ENCODE measurements at places on chromosomes 1 and 21.

DNA sequence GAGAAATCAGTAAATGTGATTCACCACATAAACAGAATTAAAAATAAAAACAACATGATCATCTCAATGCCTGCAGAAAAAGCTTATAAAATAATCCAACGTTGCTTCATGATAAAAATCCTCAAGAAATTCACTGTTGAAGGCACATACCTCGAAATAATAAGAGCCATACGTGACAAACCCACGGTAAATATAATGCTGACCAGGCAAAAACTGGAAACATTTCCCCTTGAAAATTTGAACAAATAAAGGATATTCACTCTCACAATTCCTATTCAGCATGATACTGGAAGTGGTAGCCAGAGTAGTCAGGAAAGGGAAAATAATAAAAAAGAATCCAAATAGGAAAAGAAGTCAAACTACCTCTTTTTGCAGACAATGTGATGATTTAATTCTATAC lies 148.8 kb downstream of the BRINP3 start:
- no peak for DNase-seq

DNA sequence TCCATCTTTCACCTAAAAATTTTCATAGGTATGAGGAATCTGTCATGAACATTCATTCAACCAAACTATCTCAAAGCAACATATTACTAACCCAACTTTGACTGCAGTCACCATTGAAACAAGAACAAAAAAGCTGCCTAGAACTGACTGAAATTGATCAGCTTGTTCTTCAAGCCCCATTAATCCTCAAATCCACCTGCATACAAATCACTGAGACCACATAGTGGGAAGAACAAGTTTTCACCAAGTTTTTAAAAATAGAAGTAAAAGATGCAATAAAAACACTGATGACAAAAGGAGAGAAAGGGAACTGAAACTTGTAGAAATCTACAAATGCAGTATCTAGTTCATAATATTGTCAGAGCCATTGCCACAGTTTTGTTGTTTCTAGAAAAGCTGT lies 6.1 kb downstream of the SORT1 start:
- DNase-seq: no peak

- DNase-seq: no peak
Measured at GRCh38 chr1:56034847-56035481, 544.4 kb downstream of the PLPP3 start.

DNA sequence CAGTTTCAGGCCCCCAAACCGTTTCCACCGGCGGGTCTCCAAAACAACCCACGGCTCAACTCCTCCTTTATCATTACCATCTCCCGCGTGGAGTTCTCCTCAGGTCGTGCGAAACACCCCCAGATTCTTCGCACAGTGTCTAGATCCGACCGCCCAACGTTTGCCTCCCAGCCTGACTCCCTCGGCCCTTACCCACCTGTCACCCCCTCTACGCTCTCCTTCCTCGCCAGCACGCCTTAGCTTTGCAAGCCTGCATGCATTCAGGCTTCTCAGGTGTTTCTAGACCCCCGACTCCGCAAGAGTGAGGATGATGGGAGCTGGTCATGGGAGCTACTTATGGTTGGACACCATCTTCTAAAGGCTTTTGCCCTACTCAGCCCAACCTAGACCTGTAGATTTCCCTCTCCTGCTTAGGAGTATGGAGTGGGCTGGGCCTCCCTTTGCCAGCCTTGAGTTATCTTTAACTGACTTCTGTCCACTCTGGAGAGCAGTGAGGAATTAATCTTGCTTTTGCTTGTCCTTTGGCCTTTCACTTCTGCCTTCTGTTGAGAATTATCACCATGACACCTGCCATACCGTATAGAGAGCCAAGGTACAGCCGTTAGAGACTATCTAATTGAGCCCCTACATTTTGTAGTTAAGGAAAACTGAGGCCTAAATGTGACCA lies 865 bp downstream of the ATP5IF1 start:
- DNase-seq: no peak

DNA sequence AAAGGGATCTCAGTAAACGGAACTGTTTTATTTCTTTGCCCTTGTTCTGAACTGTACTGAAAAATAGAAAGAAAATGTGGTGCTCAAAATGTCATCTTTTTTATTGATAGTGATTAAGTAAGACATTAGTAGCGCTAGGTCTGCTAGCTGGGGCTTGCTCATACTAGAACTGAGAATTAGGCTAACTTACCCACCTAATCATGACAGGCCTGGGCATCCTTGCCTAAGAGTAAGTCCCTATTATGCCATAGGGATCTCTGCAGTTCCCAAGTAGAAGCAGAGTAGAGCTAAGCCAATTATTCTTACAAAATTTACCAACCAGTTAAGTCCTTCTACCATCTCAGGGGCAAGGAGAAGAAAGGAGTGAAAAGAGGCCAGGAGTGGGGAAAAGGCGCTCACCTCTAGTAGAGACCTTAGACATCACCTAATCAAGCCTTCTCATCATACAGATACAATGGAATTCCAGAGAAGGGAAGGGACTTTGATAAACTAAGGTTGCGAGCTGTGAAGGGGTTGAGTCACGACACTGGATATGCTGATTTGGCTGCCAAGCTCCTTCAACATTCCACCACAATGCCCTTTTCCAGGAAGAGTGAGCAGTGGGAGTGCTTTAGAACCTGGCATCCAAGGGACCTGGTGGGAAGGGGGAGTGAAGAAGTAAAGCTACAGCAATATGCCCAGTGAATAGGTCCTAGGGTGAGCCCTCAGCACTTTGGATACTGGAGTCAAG lies 27.7 kb upstream of the RPTN start:
- DNase-seq: no peak

DNA sequence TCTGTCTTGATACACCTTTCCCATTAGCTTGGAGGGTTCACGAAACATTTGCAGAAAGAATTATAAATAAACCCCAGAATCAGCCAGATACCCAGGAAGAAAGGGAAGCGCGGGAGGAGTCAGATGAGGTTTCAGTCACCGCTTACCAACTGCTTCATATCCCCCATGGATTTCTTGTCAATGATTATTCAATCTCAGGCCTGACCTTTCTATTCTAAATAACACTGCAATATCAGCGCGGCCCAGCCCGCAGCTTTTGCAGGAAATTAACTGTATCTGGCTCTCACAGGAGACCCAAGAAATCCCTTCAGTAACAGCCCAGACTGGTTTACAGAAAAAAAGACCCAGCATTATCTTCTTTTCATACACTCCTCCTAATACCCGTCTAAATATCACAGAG lies 308.6 kb downstream of the PBX1 start:
- no peak for DNase-seq

DNA sequence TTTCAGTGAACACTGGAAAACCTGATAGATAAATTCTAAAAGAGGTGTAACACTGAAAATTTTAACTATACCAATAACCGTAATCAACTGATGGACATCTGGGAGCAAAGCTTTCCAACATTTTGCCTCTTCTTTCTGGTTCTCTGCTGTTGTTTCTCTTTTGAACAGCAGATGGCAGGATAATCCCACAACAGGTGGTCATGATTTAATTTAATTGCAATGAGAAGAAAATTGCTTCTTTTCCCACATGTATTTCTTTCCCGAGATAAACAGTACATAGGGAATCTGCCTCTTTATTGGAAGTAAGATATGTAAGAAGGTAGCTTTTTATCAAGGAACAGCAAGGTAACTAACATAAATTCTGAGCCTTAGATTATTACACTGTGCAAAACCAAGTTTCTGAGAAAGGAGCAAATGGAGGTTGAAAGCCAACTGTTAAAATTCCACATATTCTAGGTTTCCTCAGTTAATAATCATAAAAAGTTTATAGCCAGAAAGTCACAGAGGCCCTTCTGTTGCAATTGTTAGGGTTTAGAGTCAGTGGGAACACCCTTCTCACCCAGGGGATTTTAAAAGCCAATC lies 72.9 kb downstream of the RPS6KA1 start:
- DNase-seq: peak; percentile 44

GRCh38 chr1:21284206-21285054 lies 5.8 kb downstream of the ECE1 start:
- no peak for DNase-seq

GRCh38 chr1:32991386-32991785 lies 26.8 kb upstream of the RNF19B start:
- DNase-seq: no peak

GRCh38 chr1:242651817-242652216 lies 127.3 kb upstream of the PLD5 start:
- DNase-seq: no peak

DNA sequence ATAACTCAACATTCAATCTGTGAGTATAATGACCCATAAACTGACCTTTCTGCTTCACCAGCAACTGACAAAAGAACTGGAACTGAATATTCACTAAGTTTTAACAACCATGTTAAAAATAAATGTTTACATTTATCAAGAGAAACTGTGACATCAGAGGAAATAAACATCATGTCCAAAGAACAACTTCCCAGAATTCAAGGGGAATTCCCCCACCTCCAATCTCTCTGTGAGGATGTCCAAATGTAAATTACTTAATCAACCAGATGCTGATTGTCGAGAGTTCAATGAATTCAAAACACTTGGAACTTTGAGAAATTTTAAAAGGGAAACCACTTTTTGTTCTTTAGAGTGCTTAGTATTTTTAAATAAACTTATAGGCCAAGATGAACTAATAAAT lies 365.6 kb upstream of the ADGRL2 start:
- DNase-seq: no peak

GRCh38 chr1:30823627-30823968 lies 66.0 kb upstream of the LAPTM5 start:
- no peak for DNase-seq

DNA sequence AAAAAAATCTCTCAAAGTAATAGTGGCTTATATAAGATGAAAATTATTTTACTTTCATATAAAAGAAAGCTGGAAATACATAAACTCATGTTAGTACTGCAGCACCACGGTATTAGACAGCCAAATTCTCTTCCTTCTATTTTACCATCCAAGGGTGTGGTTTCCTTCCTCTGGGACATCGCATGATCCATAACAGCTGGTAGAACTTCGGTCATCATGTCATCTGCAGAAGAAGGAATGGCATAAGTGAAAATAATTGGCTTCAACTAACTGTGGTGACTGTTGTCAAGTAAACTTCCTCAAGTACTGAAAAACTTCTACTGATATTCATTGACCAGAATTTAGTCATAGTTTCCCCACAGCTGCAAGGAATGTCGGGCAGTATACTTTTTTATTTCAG lies 28.3 kb upstream of the IFI44L start:
- DNase-seq: no peak

DNA sequence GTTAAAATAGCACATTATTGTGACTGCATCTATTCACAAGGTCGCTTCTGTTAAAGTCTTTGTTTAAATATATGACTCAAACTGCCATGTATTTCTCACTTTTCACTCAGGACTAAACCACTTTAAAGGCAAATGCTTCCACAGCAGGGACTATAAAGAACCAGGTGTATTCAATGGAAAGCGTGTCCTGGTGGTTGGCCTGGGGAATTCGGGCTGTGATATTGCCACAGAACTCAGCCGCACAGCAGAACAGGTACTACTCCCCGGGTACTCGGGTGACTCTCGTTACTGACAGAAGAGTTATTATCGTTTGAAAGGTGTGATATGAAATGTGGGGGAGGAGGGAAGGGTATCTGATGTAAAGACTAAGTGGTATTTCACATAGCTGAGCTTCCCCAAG lies 17.3 kb downstream of the FMO3 start:
- no peak for DNase-seq

- no peak for DNase-seq
Measured at GRCh38 chr1:30060738-30061137, 662.6 kb downstream of the MATN1 start.

DNA sequence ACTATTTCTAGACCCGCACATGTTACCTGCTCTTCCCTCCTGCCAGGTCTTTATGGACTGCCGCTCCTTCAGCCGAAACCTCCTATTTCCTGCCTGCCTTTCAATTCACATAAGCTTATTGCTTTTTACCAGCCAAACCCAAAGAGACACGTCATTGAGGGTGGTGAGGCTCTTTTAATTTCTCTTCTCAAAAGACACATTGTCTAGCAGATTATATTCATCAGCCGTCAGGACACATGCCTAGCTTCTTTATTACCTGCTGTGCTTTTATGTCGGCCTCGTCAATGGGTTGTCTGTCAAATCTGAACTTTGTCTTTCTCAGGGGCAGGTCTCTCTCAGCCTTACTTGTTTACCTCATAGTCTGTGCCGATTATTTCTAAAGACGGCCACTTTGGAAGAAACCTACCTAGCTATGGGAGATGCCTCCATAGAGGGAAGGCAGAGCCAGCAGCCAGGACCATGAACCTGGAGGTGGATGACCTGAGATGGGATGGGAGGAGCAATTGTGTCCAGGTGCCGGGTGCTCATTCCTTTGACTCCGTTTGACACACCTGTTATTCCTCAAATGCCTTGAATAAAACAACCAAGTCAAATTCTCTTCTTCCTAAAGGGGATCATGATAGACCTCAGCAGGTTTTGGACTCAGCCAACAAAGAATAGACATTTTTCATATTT lies 42.0 kb downstream of the ZBTB18 start:
- DNase-seq: no peak

DNA sequence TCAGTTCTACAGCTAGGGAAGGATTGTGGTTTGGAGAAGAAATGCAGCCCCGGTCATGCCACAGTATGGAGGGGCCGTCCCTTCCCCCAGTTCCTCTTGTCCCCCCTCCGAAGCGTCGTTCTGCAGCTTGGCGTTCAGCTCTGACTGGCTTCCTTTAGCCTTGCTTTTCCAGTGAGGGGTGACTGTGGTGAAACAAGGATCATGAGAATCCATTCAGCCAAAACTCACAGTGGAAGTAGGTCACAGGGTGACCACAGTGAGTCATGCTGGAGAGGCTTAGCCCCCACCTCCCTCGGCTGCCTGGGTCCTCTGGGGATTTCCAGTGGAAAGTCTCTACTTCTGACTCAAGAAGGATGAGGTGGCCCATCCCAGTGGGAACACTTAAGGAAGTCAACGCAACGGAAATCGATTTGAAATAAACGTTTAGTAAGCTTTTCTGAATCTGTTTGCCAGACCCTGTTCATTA lies 37.3 kb upstream of the COL6A2 start:
- no peak for DNase-seq

Measured in activated T-cell treated with anti-CD3 and anti-CD28 coated beads for 4 hours (primary cell).